ENCODE measurements at places on chromosomes 13 and 19. TPM values are rescaled to one million over a fixed set of nuclear protein-coding genes. Genes with fewer than 3 reads are reported as not detected.

DNA sequence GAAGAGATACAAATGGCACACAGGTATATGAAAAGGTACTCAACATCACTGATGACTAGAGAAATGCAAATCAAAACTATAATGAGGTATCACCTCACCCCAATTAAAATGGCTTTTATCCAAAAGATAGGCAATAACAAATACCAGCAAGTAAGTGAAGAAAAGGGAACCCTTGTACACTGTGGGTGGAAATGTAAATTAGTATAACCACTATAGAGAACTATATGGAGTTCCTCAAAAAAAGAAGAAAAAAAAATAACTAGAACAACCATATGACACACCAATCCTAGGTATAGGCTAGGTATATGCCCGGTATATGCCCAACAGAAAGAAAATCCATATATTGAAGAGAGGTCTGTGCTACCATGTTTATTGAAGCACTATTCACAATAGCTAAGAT, 150.9 kb downstream of the VWA8 start:
- no peak for DNase-seq

GRCh38 chr13:53005626-53006025, 23.0 kb upstream of the OLFM4 start:
- DNase-seq = no peak

- DNase-seq = no peak
Measured at GRCh38 chr13:35957241-35957731, 173.9 kb downstream of the DCLK1 start.

- no peak for DNase-seq
Measured at GRCh38 chr13:28349371-28349770, 145.6 kb downstream of the FLT1 start.

- DNase-seq = no peak
Measured at GRCh38 chr13:109162248-109163036, 533.0 kb downstream of the MYO16 start.

DNA sequence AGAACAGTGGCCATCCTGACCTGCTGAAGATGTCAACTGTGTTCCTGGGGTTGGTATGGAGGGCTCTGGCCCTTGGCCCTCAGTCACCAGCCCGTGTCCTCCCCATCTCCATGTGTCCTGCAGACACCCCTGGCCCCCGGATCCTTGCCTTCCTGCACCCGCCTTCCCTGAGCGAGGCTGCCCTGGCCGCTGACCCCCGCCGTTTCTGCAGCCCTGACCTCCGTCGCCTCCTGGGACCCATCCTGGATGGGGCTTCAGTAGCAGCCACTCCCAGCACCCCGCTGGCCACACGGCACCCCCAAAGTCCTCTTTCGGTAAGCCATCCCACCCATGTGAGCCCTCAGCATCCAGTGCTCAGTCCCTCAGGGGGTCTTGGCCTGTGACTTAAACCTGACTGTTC, 24.8 kb downstream of the HIF3A start:
- no peak for DNase-seq

GRCh38 chr19:50252111-50252886, 48.9 kb downstream of the MYH14 start:
- DNase-seq = no peak

- no peak for DNase-seq
Measured at GRCh38 chr13:53238261-53238660, 209.6 kb downstream of the OLFM4 start.

DNA sequence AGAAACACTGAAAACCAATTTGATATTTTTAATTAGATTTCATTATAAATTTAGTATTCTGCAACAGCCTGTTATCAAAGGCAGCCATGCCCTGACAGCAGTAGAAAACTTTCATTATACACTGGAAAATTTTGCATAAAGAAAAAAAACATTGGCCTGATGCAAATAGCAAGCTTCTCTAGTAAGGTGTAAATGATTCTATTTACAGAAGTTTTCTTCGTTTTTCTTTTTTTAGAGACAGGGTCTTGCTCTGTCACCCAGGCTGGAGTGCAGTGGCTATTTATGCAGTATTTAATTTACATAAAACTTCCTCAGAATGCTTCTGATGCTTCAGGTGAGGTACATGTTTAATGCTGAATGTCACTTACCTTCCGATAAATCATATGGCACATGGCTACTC, 67.0 kb downstream of the ABCC4 start:
- no peak for DNase-seq

DNA sequence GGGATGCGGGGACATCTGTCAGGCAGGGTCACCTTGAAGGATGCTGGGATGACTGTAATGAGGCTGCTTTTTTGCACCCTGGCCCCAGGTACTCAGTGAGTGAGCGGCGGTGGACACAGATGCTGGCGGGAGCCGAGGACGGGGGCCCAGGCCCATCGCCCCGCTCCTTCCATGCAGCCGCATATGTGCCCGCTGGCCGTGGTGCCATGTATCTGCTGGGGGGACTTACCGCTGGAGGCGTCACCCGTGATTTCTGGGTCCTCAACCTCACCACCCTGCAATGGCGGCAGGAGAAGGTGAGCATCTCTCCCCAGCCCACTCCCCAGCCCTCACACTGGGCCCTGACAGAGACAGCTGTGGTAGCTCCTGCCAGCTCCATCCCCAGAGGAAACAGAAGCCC, 31.3 kb downstream of the MEGF8 start:
- DNase-seq = no peak

GRCh38 chr13:31982540-31982939, 49.0 kb upstream of the FRY start:
- DNase-seq = no peak

GRCh38 chr13:97282705-97283104, 60.6 kb downstream of the MBNL2 start:
- DNase-seq = no peak

GRCh38 chr19:9962623-9963290, 26.4 kb upstream of the OLFM2 start:
- DNase-seq = no peak

GRCh38 chr19:1893791-1894190, 8.5 kb upstream of the ABHD17A start:
- DNase-seq = no peak

DNA sequence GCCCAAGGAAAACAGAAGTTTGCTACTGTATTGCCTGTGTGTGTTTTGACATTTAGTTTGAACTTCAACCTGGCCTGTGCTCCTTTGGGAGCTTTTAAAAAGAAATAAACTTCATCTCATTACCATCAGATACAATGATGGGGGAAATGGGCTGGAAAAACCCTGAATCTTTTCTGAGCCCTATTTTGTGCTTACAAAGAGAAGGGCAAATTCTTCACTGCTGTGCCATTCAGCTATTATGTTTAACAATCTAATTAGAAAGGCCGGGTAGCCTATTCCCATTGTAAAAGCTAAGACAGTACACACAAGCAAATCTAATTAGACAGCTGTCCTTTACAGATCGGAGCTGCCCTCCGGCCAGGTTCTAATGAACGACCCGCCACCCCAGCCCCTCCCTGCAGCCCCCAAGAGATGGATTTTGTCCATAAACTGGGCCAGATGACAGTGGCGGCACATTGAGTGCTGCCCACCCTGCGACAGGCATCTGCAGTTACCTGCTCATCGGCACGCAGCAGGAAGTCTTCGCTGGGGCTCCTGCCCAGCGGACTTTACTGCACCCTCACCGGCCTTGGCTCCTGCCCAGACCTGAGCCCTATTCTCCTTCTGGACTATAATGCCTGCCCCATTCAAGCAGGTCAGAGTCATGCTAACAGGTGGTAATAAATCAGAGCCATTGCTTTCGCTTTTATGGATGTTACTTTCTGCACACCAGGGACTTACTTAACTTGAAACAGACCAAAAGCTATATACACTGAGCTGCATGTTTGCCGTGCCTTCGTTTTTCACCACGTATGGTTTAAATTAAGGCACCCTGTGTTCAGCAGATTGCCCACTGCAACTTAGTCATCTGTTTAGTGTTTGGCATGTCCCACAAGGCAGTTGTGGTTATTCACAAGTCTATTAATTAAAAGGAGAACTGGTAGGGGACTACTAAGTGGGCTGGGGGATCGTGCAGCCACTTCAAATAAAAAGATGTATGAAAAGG, 549.6 kb downstream of the FGF9 start:
- no peak for DNase-seq

RAB3A gene
- total RNA-seq = 3.0 TPM

NACC1 gene
- total RNA-seq = 45.2 TPM

ZNF845 gene
- total RNA-seq = 4.8 TPM
